B cell (primary cell): ENCODE measurements at places on chromosomes 5 and 9. TPM values are rescaled to one million over a fixed set of nuclear protein-coding genes. Genes with fewer than 3 reads are reported as not detected.

The TMEM215 gene
- not detected in 2 replicates for total RNA-seq

The ZFP37 gene
- 3.6 and 4.0 TPM in 2 replicates for total RNA-seq

DNA sequence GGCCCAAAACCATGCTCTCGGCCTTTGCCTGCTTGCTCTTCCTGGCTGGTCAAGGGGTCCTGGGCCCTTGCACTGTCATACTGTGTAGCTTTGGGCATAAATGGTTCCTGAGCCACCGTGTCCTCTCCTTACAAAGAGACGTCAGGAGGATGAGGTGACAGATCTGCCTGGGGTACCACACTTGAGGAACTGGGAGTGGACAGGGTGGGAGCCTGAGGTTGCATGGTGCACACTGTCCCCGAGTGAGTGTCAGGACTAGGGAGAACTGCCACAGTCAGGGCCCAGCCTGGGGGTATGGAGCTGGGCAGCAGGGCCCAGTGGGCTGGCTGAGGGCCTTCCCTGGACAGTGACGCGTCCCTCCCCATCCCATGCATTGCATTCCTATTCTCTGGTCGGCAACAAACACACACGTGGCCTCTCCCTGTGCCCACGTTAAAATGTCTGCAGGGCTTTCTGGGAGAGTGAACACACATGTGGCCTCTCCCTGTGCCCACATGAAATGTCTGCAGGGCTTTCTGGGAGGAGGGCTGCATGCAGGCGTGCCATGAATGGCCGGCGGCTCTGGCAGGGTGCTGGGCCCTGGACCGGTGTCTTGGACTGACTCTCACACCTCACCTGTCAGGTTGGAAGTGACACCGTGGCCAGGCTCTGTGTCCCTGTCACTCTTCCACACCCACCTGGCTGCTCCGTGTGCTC lies 122.1 kb upstream of the COL5A1 start:
- no peaks in the 10 kb centered on the region for H3K27me3 ChIP-seq
- H3K4me3 ChIP-seq, result no peak overlapping the region
- DNase-seq, result no peak
- H3K36me3 ChIP-seq, result no peaks in the 10 kb centered on the region
- H3K27ac ChIP-seq, result no peak overlapping the region
- no peaks in the 10 kb centered on the region for H3K4me1 ChIP-seq

The TEX48 gene
- total RNA-seq, result not detected in 2 replicates

- no peak overlapping the region for H3K4me3 ChIP-seq
- no peaks in the 10 kb centered on the region for H3K27me3 ChIP-seq
- DNase-seq, result no peak
- no peaks in the 10 kb centered on the region for H3K36me3 ChIP-seq
- no peaks in the 10 kb centered on the region for H3K4me1 ChIP-seq
These were observed 170.2 kb downstream of the GAPVD1 start for GRCh38 chr9:125431741-125432271.

DNA sequence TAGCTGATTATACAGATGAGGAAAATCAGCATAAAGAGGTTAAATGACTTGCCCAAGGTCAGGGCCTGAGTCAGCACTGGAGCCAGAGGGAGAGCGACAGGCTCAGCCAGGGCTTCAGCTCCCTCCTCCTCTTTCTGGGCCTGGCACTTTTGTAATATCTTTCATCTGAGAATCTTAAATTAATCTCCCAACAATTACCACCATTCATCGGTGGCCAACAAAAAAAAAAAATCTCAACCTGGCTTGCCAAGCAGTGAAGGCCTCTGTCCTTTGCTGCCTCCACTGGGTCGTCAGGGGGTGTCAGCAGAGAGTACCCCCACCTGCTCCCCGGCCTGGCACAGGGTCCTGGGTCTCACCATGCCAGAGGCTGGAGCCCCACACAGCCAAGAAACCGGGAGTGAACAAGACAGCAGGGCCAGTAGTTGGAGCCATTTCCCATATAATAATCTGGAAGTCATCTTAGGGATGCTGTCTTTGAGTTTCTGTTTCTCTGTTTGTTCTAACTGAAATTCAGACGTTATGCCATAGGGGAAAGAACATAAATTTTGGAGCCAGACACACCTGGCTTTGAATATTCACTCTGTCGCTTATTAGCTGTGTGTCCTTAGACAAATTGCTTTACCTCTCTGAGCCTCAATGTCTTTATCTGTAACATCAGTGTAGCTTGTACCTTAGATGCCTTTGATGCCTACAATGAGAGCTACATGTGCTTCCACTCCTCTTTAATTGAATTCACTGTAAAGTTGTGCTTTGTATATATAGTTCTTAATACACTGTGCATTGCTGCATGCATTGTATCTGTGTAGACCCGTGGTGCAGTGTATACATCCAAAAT lies 299.9 kb upstream of the MSX2 start:
- H3K4me1 ChIP-seq, result peaks cover 1% of the 10 kb centered on the region
- H3K27me3 ChIP-seq, result no peaks in the 10 kb centered on the region
- H3K4me3 ChIP-seq, result no peak overlapping the region
- H3K36me3 ChIP-seq, result no peaks in the 10 kb centered on the region

- H3K4me1 ChIP-seq, result no peaks in the 10 kb centered on the region
- no peak within 1 kb of the TSS for H3K4me3 ChIP-seq
- peaks cover 43% of the 10 kb centered on the region for H3K27me3 ChIP-seq
- H3K27ac ChIP-seq, result no peak within 1 kb of the TSS
These were observed at the start of gene PCDHGA9 for GRCh38 chr5:141402553-141403243. Gene PCDHGA9, plus strand, starts transcription at chr5:141402778. Its CDS starts 175 bp downstream, at chr5:141402953.
